Hematopoietic multipotent progenitor cell treated with erythropoietin and hydrocortisone succinate and interleukin-3 and kit ligand, for 6 days (in vitro differentiated cells): ENCODE measurements at places on chromosomes 4 and X.

- no peak for DNase-seq
Measured at GRCh38 chr4:36533944-36534343, 252.5 kb downstream of the DTHD1 start.

DNA sequence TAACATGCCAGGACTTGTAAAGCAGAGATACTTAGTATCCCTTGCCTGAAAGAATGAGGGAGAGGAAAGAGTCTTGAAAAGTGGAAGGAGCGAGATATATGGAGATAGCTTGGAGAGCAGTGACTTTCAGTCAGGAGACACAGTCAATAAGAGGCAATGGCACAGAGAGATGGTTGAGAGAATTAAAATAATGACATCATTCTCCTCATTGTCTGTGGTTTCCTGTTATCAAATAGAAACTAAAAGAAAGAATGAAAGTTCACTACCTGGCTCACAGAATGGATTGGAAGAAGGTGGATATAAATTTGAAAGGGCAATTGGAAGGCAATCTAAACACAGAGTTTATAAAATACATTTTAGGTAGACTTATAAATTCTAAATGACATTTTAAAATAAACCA, 760.2 kb upstream of the AADAT start:
- no peak for DNase-seq

GRCh38 chr4:118410138-118410537, 57.3 kb upstream of the PRSS12 start:
- DNase-seq: no peak

DNA sequence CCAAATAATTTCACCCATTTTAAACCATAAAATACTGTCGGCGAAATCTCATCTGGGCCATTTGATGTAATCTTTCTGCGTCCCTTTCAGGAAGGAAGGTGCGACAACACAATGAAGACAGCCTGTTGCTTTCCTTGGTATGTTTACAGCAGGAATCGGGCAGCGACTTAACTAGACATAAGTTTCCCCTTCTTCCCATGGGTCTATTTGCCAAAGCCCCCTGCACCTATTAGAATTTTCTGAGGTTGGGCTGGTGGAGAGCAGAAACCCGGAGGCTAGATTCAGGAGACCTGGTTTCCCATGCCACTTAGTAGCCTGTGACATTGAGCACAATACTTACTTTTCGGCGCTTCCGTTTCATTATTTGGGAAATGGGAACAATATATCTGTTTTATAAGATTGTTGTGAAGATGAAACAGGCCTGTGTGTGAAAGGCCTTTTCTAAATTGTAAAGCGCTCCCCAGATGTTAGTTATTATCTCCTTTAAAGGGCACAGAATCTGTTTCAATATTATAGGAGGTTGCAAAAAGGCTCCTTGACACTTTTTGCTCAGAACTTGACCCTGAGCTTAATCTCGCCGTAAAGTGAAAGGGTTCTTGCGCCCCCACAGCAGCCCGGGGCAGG, 552 bp upstream of the AFF1 start:
- no peak for DNase-seq

GRCh38 chr4:114264877-114265291, 285.4 kb upstream of the ARSJ start:
- no peak for DNase-seq

- peak; percentile 24 for DNase-seq
Measured at GRCh38 chrX:120299928-120300327, 11.3 kb downstream of the TMEM255A start.

GRCh38 chrX:93591398-93591797, 82.0 kb downstream of the NAP1L3 start:
- no peak for DNase-seq

GRCh38 chr4:65943076-65943475, 272.8 kb upstream of the EPHA5 start:
- no peak for DNase-seq

DNA sequence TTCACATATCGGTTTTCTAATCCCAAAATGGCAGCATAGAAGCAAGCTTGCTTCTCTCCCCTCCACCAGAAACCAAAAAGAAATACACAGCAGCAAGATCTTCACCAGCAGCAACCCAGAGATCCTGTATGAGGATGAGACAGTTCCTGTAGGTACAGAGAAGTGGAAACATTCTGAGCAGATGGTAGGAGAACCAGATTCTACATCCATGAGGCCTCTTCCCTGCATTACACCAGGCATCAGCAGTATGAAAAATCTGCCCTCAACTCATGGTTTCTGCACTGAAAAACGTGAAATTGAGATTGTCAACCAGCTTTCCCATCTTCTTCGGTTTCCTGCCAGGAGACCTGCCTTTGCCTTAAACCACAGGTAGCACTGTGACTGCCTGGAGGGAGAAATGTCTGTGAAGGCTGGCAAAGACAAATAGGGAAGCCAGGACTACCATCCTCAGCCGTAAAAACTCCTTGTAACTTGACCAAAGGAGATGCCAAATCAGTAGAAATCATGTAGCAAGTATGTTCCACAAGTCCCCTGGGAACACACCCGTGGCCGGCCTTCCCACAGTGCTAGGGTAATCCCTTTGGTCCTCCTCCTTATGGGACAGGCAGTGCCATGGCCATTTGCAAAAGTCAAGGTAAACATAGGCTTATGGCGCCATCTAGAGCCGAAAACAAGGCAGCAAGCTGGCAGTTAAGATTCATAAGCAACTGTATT, 24.0 kb upstream of the MTHFD2L start:
- DNase-seq: peak; percentile 84

GRCh38 chr4:109820563-109820962, 5.0 kb downstream of the GAR1 start:
- no peak for DNase-seq

GRCh38 chr4:83267121-83267829, 17.3 kb downstream of the COQ2 start:
- DNase-seq: no peak

GRCh38 chr4:118829107-118829506, 6.8 kb downstream of the SEC24D start:
- no peak for DNase-seq

GRCh38 chr4:113919145-113919544, 60.3 kb downstream of the ARSJ start:
- no peak for DNase-seq

GRCh38 chrX:155774387-155774786, 106.8 kb upstream of the VAMP7 start:
- no peak for DNase-seq

GRCh38 chr4:8349664-8350236, 80.2 kb downstream of the HTRA3 start:
- DNase-seq: no peak

DNA sequence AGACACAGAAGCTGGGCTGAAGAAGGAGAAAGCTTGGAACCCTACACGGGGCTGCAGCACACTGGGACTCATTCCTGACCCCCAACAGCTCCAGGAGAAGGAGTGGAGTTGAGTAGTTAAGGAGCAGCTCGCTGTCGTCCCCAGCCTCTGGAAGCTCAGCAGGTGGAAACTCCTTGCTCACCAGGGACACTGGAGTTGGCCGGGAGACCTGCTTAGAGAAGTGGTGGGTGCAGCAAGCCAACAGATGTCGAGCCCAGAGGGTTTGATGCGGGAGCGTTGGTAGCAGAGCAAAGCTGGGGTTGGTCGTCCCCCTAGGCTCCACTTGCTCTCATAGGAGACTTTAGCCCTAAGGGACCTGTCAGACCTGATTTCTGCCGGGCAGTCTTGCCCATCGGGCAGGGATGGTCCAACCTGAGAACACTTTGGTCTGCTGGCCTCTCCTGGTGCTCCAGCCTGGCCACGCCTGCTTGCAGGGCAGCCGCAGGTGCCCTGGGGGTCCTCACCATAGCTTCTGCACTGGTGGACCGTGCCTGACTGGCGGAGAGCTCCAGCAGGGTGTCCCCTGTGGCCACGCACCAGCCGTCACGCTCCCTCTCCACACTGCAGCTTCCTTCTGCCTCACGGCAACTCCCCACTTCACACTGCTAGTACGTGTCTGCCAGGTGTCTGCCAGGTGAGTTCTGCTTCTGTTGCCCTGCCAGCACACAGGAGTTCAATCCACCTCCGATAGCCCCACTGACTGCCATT, 353.7 kb downstream of the GASK1B start:
- no peak for DNase-seq

GRCh38 chrX:154718616-154719015, 32.3 kb downstream of the GAB3 start:
- DNase-seq: peak; percentile 52
